ENCODE measurements at places on chromosomes 13 and 19.

DNA sequence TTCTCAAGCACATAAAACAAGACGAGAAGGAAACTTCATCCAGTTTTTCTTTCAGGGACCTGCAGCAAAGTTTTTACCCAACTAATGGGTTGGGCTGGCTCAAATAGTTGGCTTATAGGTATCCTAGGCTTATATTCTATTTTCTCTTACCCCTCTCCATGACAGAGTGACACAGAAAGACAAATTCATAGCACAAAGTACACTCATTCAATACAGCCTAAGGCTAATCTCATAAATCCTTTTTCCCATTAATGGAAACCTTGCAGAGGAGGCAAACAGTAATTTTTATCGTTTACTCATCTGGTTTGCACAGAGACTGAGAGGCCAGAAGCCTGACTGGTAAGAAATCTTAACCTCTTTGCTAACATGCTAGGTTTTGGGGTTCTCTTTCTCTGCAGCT, 1589.9 kb downstream of the SLITRK1 start:
- no peak for DNase-seq

DNA sequence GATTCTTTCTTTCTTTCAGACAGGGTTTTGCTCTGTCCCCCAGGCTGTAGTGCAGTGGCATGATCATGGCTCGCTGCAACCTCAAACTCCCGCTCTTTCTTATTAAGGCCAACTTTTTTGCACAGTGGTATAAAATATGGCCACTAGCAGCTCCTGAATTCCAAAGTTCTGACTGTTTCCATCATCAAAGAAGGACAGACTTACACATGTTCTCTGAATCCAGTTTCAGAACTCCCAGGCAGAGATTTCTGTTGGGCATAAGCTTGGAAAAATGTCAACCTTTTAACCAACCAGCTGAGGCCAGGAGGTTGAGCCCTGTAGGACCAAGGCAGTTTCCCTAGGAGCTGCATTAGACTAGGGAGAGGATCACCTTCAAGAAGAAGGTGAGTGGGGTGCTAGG, 184.1 kb downstream of the HS6ST3 start:
- no peak for DNase-seq

GRCh38 chr13:23583491-23583890, 13.3 kb downstream of the TNFRSF19 start:
- no peak for DNase-seq

DNA sequence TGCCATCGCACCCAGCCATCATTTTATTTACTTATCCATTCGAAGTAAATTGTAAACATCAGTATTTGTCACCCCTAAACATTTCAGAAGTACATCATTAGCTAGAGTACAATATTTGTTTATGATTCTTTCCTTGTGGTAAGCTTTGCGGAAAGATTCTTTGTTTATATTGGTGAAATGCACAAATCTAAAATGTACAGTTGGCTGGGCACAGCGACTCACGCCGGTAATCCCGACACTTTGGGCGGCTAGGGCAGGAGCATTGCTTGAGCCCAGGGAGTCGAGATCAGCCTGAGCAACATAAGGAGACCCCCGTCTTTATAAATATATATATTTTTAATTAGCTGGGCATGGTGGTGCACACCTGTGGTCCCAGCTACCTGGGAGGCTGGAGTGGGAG, 10.1 kb downstream of the LGALS7B start:
- no peak for DNase-seq

DNA sequence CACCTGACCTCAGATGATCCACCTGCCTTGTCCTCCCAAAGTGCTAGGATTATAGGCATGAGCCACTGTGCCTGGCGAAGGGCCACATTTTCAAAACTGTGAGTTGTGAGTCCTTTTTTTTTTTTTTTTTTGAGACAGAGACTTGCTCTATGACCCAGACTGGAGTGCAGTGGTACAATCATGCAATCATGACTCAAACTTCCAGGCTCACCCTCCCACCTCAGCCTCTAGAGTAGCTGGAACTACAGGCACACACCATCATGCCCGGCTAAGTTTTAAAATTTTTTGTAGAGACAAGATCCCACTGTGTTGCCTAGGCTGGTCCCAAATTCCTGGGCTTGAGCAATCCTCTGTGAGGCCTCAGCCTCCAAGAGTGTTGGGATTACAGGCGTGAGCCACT, 3.8 kb upstream of the MYPOP start:
- no peak for DNase-seq

- no peak for DNase-seq
These were observed 56.2 kb downstream of the COLGALT1 start for GRCh38 chr19:17611462-17612244.

DNA sequence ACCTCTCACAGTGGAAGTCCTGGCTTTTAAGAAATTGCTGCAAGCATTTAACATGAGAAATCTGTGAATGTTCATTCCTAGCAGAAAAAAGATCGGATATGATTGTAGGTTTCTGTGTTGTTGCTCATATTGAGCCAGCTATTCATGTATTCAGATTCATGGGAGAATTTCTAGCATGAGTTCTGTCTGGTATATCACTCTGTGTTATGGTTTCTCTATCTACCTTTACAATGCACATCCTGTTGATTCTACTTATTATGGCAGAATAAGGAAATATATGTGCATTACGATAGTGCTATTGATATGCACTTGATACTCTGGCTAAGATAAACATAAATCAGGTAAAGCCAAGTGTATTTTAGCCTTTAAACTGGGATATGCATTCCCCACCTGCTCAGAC, 138.2 kb downstream of the KCNRG start:
- no peak for DNase-seq

GRCh38 chr13:76019421-76020044, 383.4 kb downstream of the LMO7 start:
- no peak for DNase-seq

DNA sequence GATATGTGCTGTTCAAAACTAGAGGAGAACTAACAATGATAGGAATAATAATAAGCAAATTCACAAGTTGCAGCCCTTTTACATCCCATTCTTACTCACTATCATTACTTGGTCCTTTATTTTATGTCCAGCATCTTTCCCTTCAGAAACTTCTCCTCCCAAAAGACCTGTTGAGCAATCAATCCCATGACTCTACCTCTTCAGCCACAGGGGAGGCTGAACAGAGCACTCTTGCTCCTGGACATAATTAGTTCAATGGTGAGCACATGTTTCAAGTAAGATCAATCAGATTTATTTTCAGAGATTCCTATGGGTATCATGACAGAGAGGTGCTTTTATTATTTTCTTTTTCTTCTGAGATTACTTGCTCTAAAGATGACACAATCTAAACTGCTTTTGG, 260.0 kb downstream of the COG6 start:
- DNase-seq, result no peak

DNA sequence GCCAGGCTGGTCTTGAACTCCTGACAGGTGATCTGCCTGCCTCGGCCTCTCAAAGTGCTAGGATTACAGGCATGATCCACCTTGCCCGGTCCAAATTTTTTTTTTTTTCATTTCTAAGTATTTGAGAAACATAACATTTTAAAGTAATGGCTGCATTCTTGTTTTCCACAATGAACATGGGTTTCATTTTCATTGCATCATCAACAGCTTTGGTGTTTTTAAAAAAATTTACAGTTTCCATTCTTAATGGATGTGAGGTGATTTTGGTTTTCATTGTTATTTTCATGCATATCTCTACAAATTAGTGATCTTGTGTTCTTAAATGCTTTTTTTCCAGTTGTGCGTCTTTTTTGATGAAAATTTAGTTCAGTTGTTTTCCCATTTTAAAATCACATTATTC, 27.5 kb downstream of the ZNF429 start:
- DNase-seq, result no peak
